ENCODE measurements at places on chromosomes 7 and 10. TPM values are rescaled to one million over a fixed set of nuclear protein-coding genes. Genes with fewer than 3 reads are reported as not detected.

UBN2 gene
- total RNA-seq, result 26.3 TPM

ETV1 gene
- total RNA-seq, result 68.5 TPM

PLAC9 gene
- total RNA-seq, result 7.8 TPM

NRG3 gene
- total RNA-seq, result 1.6 TPM

SPDYE16 gene
- total RNA-seq, result not detected

GIMAP7 gene
- not detected for total RNA-seq

GPR37 gene
- total RNA-seq, result 1.6 TPM

CABCOCO1 gene
- not detected for total RNA-seq

ZNF488 gene
- 2.9 TPM for total RNA-seq

GRCh38 chr10:70233109-70233938 lies at the start of gene PPA1:
Gene PPA1, minus strand, starts transcription at chr10:70233429. Its CDS starts 102 bp downstream, at chr10:70233327.
- no peaks in the 10 kb centered on the region for H3K4me1 ChIP-seq
- peak within 1 kb of the TSS; percentile 86 for H3K4me3 ChIP-seq
- DNase-seq, result peak; percentile 98
- no peak within 1 kb of the TSS for H3K27ac ChIP-seq

- no peak for DNase-seq
- H3K4me1 ChIP-seq, result peaks cover 9% of the 10 kb centered on the region
- H3K27me3 ChIP-seq, result no peaks in the 10 kb centered on the region
- H3K4me3 ChIP-seq, result no peak overlapping the region
- no peak overlapping the region for H3K27ac ChIP-seq
These were observed 124.8 kb downstream of the CNNM2 start for GRCh38 chr10:103042908-103043307.

DNA sequence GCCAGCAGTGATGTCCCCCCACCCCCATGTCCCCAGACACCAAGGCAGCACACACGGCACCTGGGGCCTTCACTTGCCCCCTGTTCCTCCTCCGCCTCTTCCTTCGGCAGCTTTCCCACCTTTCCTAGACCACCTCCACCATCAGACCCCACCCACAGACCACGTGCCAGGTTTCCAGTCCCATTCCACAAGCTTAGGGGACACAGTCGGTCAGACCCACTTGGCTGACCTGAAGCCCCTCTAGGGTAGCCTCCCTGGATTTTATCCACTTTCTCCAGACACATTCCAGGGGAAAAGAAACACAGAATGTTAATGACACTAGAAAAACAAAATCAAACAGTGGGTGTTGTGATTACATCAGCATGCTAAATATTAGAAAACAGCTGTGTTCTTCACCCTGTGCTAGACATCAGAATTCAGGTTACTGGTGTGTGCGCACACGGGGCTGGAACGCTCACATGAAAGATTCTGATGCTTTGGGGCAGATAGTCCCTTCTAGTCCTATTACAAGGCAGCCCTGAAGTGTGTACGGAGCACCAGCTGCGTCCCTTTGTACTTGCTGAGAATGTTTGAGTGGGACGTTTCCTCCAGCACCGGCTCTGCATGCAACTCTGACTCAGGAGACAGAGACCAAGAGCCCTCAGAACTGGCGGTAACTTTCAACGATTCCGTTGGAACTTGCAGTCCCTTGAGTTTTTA lies 75.5 kb upstream of the PPP2R2D start:
- DNase-seq, result peak; percentile 29
- no peak overlapping the region for H3K4me3 ChIP-seq
- no peaks in the 10 kb centered on the region for H3K27me3 ChIP-seq
- H3K4me1 ChIP-seq, result no peaks in the 10 kb centered on the region
- no peak overlapping the region for H3K27ac ChIP-seq

DNA sequence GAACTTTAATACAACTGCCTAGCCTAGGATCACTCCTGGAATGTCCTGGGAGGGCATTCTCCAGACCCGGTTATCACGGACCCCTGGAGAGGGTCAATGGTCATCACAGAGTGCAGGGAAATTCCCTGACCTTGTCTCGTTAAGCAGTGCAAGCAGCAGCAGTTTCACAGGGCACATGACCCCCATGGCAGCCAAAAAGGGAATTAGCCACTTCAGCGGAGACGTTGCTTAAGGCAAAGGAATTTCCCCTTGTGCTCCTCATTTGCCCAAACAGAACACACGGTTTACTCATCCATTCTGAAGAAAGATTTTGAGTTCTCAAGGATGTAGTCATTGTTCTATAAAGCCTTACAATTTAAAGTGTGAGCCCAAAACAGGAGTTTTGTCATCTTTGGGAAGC lies 260.3 kb downstream of the SNX13 start:
- no peaks in the 10 kb centered on the region for H3K27me3 ChIP-seq
- no peak for DNase-seq
- H3K27ac ChIP-seq, result no peak overlapping the region
- no peaks in the 10 kb centered on the region for H3K36me3 ChIP-seq

GRCh38 chr7:126804604-126805003 lies 448.1 kb downstream of the GRM8 start:
- no peak overlapping the region for H3K27ac ChIP-seq
- H3K4me1 ChIP-seq, result no peaks in the 10 kb centered on the region
- no peaks in the 10 kb centered on the region for H3K27me3 ChIP-seq
- H3K36me3 ChIP-seq, result peaks cover 8% of the 10 kb centered on the region

GRCh38 chr10:76433161-76434005 lies 1002.0 kb downstream of the LRMDA start:
- peaks cover 11% of the 10 kb centered on the region for H3K4me1 ChIP-seq
- DNase-seq, result no peak
- H3K27me3 ChIP-seq, result no peaks in the 10 kb centered on the region
- no peaks in the 10 kb centered on the region for H3K36me3 ChIP-seq
- no peak overlapping the region for H3K27ac ChIP-seq

DNA sequence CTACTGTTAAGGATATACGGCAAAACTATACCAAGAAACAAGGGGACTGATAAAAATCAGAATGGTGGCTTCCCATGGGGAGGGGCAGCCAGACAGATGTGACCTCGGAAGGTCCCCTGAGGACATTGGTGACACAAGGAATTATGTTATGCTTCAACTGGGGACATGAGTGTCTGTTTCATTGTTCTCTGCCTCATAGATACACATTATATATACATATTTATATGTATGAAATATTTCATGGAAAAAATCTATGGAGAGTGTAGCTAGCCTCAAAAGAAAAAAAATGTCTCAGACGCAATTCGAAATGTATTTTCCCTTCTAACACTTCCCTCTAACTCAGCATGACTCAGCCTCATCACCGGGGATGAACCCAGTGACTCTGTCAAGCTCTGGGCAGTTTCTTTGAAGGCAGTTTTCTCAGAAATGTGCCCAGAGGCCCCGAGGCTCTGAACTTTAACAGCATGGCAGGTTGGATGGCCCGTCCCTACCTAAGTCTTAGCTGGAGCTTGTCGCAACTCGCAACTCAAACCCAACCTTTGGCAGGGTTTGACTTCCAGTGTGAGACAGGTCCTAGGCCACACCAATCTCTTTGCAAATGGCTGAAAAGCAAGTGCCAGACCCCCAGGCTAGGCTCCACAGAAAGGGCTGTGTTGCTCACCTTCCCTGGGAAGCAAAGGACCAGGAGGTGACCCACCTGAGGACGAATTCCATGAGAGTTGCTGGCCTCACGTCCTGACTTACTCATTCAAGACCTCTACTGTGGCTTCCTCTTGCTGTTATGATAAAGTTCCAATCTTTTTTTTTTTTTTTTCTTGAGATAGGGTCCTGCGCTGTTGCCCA lies 86.9 kb downstream of the CARD11 start:
- no peak for DNase-seq
- no peaks in the 10 kb centered on the region for H3K27me3 ChIP-seq
- peaks cover 18% of the 10 kb centered on the region for H3K36me3 ChIP-seq
- no peaks in the 10 kb centered on the region for H3K4me1 ChIP-seq
- no peak overlapping the region for H3K27ac ChIP-seq

DNA sequence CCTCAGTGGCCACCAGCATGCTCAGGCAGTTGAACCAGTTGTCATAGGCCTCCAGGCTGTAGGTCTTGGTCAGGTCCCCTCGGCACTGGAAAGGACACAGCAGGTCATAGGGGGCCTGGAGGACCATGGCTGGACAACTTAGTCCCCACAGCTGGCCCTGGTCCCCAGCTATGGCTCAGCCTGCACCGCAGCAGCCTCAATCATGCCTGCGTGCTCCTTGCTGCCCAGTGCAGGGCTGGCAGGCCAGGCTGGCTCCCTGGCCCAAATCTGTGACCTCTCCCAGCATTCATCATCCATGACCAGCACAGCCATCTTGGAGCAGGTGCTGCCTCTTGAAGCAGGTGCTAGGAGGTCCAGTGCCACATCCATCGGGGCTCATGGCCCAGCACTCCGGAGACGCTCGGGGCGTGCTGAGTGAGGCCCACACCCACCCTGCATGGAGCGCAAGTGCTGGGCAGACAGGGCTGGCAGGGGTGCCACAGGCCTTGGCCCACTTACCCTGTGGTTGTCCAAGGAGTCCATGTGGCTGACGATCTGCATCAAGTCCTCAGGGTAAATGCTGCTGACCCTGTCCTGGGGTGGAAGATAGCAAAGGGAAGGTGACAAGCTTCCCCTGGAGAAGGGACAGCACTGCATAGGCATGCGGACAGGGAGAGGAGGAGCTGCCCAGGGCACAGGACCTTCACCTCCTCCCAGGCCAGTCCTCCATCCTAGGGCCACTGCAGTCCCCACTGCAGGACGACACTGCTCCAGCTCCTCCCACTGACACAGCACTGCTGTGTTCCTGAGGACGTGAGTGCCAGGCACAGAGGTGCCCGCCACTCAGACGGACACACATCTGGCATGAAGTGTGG lies 61.7 kb downstream of the CSGALNACT2 start:
- H3K4me1 ChIP-seq, result no peaks in the 10 kb centered on the region
- H3K27me3 ChIP-seq, result no peaks in the 10 kb centered on the region
- no peak overlapping the region for H3K27ac ChIP-seq
- no peak overlapping the region for H3K4me3 ChIP-seq

GRCh38 chr7:134514663-134515062 lies 12.7 kb upstream of the AKR1B10 start:
- no peak for DNase-seq
- no peaks in the 10 kb centered on the region for H3K36me3 ChIP-seq
- H3K27me3 ChIP-seq, result no peaks in the 10 kb centered on the region
- no peak overlapping the region for H3K27ac ChIP-seq
- H3K4me1 ChIP-seq, result no peaks in the 10 kb centered on the region

GRCh38 chr10:73106301-73106700 lies 4.0 kb upstream of the NUDT13 start:
- DNase-seq, result no peak
- no peak overlapping the region for H3K27ac ChIP-seq
- H3K4me1 ChIP-seq, result no peaks in the 10 kb centered on the region
- H3K4me3 ChIP-seq, result no peak overlapping the region
- peaks cover 6% of the 10 kb centered on the region for H3K36me3 ChIP-seq

DNA sequence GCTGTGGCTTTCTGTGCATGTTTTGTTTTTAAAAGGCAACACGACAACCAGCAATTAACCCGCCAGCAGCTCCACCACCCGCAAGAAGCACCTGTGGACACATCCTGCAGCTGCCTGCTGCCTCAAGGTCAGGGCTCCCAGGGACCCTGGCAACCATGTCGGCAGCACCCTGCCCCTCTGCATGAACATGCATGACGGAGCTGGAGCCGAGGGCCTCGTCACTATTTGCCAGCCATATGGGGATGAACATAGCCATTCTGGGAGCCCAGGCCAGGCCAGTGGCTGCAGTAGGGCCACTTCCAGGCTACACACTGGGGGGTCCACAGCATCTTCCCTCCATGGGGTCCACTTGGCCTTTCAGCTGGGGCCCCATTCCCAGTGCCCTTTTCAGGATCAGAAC lies 52.9 kb downstream of the CAMK2B start:
- H3K27ac ChIP-seq, result no peak overlapping the region
- no peaks in the 10 kb centered on the region for H3K36me3 ChIP-seq
- DNase-seq, result no peak
- no peaks in the 10 kb centered on the region for H3K4me1 ChIP-seq

DNA sequence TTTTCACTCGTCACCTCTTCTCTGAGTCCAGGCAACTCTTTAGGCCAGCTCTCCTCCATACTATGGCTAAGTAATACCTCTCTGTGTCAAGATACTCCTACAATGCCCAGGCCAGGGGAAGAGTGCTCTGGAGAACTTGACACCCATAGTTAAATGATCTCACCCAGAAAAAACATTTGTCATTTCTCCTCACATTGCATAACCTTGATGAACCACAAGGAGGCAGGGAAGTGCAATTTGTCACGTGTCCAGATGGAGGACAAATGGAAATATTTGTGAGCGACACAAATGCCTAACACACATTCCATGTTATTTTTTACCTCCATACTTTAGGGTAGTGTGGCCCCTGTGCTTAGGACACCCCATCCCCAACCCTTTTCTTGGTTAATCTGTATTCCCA lies 78.3 kb downstream of the HTR7 start:
- no peaks in the 10 kb centered on the region for H3K27me3 ChIP-seq
- no peak overlapping the region for H3K27ac ChIP-seq
- no peaks in the 10 kb centered on the region for H3K36me3 ChIP-seq
- H3K4me1 ChIP-seq, result no peaks in the 10 kb centered on the region
- H3K4me3 ChIP-seq, result no peak overlapping the region

DNA sequence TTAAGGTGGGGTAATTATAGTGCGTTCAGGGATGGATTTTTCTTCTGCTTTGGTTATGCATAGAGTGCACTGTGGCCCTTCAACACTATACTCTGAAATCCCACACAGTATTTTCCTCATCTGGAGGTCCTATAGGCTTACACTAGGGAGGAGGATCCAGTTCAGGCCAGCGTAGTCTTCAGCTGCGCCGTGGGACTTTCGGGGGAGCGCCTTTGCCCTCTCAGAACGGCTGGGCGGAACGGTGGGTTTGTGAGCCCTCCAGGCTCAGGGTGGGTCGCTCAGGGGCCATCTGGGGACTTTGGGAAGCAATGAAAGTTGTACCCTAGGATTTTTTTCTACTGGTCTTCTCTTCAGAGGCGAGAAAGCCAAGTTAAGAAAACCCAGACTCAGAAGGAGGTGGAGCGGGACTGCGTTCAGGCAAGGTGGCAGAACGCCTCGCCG lies 652 bp upstream of the VPS26A start:
- H3K36me3 ChIP-seq, result no peaks in the 10 kb centered on the region
- H3K4me3 ChIP-seq, result peak overlapping the region; percentile 89
- H3K4me1 ChIP-seq, result no peaks in the 10 kb centered on the region
- H3K27me3 ChIP-seq, result no peaks in the 10 kb centered on the region
- no peak for DNase-seq
- peak overlapping the region; percentile 86 for H3K27ac ChIP-seq

DNA sequence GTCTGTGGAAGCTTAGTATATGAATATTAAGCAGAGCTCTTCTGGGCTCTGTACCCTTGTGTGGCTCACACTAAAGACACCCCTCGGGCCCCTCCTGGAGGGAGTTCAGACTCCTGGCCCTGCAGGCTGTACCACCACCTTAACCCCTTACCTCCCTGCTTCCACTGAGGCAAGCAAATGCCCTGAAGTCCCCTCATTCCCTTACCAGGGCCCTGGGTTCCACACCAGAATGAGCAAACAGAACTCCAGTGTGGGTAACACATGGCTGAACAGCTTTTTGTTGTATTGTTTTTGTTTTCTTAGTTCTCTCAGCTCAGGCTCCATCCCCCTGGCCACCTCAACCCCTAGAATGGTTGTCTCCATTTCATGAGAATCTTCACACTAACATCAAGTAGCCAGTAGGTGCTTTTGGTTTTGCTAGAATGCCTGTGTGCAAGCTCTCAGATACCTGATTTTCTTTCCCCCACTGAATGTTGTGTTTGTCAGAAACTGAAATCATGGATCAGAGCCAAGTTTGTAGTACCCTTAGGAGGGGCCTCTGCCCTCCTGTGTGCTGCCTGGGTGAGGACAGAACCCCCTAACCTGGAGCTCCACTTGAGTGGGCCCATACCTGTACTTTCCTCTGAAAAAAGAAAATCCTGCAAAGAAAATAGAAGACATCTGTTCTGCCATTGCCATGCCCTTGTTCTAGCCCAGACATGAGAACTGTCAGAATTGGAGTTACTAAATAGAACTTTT lies 2.8 kb upstream of the WAPL start:
- no peak for DNase-seq
- H3K36me3 ChIP-seq, result 0 out of 2 replicates have a peak, but pooled peaks cover 3% of the 10 kb centered on the region
- H3K4me3 ChIP-seq, result no peak overlapping the region

Measured in H9 (cell line).